ENCODE measurements at places on chromosomes 2 and 18.

- H3K4me1 ChIP-seq = no peaks in the 10 kb centered on the region
- peaks cover 10% of the 10 kb centered on the region for H3K27me3 ChIP-seq
- no peaks in the 10 kb centered on the region for H3K36me3 ChIP-seq
- no peak for DNase-seq
- no peak overlapping the region for H3K4me3 ChIP-seq
These were observed 138.4 kb downstream of the FAM161A start for GRCh38 chr2:61715506-61715905.

DNA sequence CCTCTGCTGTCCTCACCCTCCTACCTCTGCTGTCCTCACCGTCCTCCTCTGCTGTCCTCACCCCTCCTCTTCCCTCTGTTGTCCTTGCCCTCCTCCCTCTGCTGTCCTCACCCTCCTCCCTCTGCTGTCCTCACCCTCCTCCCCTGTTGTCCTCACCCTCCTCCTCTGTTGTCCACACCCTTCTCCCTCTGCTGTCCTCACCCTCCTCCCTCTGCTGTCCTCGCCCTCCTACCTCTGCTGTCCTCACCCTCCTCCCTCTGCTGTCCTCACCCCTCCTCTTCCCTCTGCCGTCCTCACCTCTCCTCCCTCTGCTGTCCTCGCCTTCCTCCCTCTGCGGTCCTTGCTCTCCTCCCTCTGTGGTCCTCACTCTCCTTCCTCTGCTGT is 11.8 kb downstream of the GAD1 start:
- no peak for DNase-seq
- no peak overlapping the region for H3K27ac ChIP-seq
- no peak overlapping the region for H3K4me3 ChIP-seq
- peaks cover 59% of the 10 kb centered on the region for H3K27me3 ChIP-seq
- no peaks in the 10 kb centered on the region for H3K36me3 ChIP-seq

DNA sequence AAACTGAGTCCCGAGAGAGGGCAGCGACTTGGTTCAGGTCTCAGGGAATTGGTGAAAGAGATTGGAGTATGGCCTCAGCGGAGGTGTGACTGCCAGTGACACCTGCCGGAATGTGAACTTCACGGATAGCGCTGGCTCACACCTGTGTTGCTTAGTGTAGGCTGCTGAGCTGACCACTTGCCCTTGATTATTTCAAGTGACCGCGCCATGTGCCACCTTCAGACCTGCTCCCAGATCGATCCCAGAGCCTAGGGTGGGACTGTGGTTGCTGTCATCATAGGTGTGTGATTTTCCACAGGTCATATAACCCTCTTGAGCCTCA is 134.8 kb downstream of the GLI2 start:
- no peaks in the 10 kb centered on the region for H3K4me1 ChIP-seq
- H3K4me3 ChIP-seq = no peak overlapping the region
- H3K36me3 ChIP-seq = no peaks in the 10 kb centered on the region
- no peak overlapping the region for H3K27ac ChIP-seq
- H3K27me3 ChIP-seq = peaks cover 37% of the 10 kb centered on the region
- no peak for DNase-seq

DNA sequence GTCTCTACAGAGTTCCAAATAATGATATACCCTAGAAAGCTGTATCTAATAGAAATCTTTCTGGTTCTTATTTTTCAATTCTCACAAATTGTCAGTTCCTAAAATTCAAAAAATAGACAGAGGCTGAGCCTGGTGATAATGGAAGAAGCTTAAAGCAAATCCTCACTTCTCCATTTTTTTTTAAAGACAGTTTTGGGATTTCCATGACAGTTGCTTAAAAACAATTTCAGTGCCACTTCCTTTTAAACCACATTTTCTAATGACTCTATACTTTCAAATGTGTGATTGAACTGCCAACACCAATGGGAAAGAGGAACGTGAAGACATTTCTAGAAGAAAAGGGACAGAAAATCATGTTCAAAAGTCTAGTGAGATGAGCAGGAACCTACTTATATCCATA is 4.0 kb downstream of the GKN2 start:
- no peaks in the 10 kb centered on the region for H3K36me3 ChIP-seq
- no peak for DNase-seq
- H3K27ac ChIP-seq = no peak overlapping the region
- H3K4me1 ChIP-seq = no peaks in the 10 kb centered on the region
- H3K4me3 ChIP-seq = no peak overlapping the region

DNA sequence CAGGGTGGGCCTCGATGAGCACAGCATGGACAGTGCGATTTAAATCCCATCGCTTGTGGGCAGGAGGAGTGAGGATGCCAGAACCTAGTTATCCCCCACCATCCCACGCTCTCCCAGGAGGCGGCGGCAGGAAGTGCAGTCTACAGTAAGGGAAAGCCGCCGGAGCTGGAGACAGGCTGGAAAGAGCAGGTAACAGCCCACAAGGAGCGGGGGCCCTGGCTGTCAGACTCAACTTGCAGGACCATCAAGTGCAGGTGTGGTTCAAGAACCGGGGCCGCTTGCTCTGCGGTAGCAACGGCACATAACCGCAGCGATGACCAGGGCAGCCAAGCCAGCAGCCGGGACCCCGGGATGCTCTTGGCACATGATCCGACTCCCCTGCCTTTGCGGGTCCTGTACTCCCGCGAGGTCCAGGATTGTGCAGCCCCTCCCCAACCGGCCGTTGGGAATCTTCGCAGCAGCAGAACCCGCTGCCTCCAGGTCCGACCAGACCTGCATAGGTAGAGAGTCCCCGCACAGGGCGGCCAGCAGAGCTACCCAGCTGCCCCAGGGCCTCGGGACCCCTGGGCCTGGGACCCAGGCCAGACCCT is 82.1 kb downstream of the BIN1 start:
- no peak overlapping the region for H3K4me3 ChIP-seq
- H3K36me3 ChIP-seq = no peaks in the 10 kb centered on the region
- no peak for DNase-seq
- peaks cover 7% of the 10 kb centered on the region for H3K4me1 ChIP-seq
- H3K27me3 ChIP-seq = peaks cover 33% of the 10 kb centered on the region

GRCh38 chr2:71604726-71605120 is 151.4 kb downstream of the DYSF start:
- H3K27ac ChIP-seq = no peak overlapping the region
- no peaks in the 10 kb centered on the region for H3K36me3 ChIP-seq
- no peak overlapping the region for H3K4me3 ChIP-seq
- peaks cover 14% of the 10 kb centered on the region for H3K27me3 ChIP-seq
- DNase-seq = no peak

DNA sequence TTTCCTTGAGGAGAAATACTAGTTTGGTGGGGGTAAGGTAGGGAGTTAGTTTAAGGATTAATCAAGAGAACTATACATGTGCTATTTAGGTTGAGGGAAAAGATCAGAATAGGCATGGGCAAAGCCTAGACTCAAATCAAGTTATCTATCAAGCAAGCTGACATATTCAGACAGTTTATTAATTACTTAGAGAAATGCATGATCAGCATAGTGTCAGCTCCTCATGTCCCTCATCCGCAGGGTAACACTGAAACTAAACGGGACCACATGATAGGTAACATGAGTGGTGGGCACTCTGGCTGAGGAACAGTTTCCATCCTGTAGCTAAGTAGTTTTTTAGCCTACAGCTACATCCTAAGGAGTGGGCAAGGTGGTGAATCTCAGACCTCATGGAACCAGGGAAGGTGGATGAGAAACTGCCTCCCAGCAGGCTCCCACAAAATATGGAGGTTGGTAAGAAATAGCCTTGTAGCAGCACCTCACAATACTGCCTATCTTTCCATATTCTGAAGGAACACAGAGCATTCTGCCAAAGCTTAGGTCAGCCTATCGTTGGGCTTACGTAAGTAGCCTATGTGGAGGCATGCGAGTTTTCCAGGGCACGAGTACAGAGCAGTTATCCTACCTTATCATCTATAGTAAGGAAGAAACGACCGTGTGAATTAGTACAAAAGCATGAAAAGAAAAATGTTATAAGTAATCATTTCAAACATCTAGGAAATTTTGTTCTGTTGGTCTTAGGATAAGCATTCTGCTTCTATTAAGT is 18.4 kb downstream of the ZC3H6 start:
- no peaks in the 10 kb centered on the region for H3K27me3 ChIP-seq
- DNase-seq = no peak
- no peaks in the 10 kb centered on the region for H3K4me1 ChIP-seq
- H3K4me3 ChIP-seq = no peak overlapping the region
- no peaks in the 10 kb centered on the region for H3K36me3 ChIP-seq

- peak overlapping the region; percentile 92 for H3K4me3 ChIP-seq
- peak overlapping the region; percentile 16 for H3K27ac ChIP-seq
- no peaks in the 10 kb centered on the region for H3K27me3 ChIP-seq
- H3K4me1 ChIP-seq = peaks cover 47% of the 10 kb centered on the region
- DNase-seq = no peak
- peaks cover 17% of the 10 kb centered on the region for H3K36me3 ChIP-seq
These were observed 2.7 kb downstream of the IKZF2 start for GRCh38 chr2:213148572-213149261.

DNA sequence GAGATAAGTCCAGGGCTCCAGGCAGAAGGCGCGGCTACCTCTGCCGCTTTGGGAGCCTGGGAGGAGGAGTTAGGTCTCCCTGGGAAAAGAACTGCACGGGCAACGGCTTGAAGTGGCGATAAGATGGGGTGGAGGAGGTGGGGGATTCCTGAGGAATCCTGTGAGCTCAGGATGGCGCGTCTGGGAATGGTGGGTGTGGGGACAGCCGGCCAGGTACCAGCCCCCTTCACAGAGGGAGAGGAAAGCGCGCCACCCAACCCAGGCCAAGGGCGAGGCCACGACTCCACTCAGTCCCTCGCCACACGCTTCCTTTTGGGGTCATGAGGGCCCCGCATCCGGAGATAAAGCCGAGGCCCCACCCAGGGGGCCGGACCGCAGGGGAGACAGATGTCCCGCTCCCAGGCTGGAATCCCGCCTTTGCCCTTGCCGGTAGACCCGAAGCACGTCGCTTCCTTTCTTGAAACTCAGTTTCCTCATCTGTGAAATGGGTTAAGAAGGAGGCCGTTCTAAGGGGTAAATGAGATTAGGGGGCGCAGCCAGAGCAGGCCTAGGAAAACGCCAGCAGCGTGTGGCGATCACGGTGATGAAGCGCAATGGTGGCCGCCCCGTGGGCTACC is 1.7 kb upstream of the CTDSP1 start:
- H3K4me3 ChIP-seq = peak overlapping the region; percentile 92
- H3K4me1 ChIP-seq = peaks cover 66% of the 10 kb centered on the region

- H3K27ac ChIP-seq = no peak overlapping the region
- peaks cover 13% of the 10 kb centered on the region for H3K27me3 ChIP-seq
- H3K4me1 ChIP-seq = no peaks in the 10 kb centered on the region
- no peak for DNase-seq
These were observed 81.5 kb downstream of the DYSF start for GRCh38 chr2:71534826-71535225.

DNA sequence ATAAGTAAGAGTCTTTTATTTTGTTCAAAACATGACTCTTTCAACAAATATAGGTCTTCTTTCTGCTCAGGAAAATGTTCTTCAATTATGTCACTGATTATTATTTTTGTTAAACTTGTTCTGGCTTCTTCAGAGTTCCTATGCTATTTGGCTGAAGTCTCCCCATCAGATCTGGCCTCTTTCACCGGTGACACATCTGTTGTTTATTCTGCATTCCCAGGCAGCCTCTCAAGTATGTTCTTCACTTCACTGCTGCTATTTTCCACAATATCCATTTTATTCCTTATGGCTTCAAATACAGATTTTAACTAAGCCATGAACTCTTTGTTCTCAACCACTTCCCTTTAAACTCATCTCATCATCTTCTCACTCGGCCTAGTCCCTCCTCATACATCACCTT is 45.7 kb downstream of the HDAC4 start:
- H3K27ac ChIP-seq = no peak overlapping the region
- H3K4me3 ChIP-seq = no peak overlapping the region
- DNase-seq = no peak
- no peaks in the 10 kb centered on the region for H3K27me3 ChIP-seq
- H3K4me1 ChIP-seq = no peaks in the 10 kb centered on the region

GRCh38 chr2:64797881-64798575 is 144.3 kb upstream of the SERTAD2 start:
- H3K4me1 ChIP-seq = peaks cover 7% of the 10 kb centered on the region
- H3K27me3 ChIP-seq = no peaks in the 10 kb centered on the region
- H3K4me3 ChIP-seq = no peak overlapping the region
- no peak for DNase-seq
- no peak overlapping the region for H3K27ac ChIP-seq
- H3K36me3 ChIP-seq = no peaks in the 10 kb centered on the region

DNA sequence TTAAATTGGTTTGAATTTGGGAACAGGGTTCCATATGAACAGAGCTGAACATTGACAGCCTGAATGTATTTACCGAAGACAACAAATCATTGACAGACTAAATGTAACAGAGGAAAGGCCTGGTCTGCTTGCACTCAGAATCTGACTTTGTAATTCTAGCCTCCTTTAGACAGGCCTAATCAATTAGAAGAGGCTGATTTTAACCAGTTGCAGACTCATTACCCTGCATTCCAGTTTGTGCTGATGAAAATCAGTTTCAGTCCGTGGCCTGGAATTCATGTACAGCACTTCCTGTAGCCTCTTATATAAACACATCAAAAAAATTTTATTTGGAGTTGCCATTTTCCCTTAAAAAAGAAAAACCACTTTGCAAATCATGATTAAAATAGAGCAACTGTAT is 93.1 kb upstream of the ZFP36L2 start:
- no peaks in the 10 kb centered on the region for H3K27me3 ChIP-seq
- H3K4me3 ChIP-seq = no peak overlapping the region
- no peak for DNase-seq
- peaks cover 50% of the 10 kb centered on the region for H3K36me3 ChIP-seq
- no peak overlapping the region for H3K27ac ChIP-seq

DNA sequence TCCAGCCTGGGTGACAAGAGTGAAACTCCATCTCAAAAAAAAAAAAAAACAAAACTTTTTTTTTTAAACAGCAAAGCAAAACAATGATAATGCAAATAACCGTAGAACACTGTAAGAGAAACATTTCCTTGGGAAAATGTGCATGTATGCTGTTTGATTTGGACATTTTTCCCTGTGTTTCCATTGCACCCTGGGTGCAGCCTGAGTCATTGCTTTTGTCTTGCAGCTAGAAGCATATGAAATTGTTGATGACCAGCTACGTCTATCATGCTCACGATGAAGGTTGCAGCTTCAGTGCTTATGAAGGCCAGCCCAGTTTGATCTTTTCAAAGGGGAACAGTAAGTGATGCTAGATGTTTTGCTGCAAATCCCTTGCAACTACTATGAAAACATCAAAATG is 41.5 kb downstream of the MOGAT1 start:
- H3K36me3 ChIP-seq = no peaks in the 10 kb centered on the region
- H3K4me3 ChIP-seq = no peak overlapping the region
- H3K27me3 ChIP-seq = peaks cover 8% of the 10 kb centered on the region
- H3K4me1 ChIP-seq = peaks cover 19% of the 10 kb centered on the region
- no peak for DNase-seq

DNA sequence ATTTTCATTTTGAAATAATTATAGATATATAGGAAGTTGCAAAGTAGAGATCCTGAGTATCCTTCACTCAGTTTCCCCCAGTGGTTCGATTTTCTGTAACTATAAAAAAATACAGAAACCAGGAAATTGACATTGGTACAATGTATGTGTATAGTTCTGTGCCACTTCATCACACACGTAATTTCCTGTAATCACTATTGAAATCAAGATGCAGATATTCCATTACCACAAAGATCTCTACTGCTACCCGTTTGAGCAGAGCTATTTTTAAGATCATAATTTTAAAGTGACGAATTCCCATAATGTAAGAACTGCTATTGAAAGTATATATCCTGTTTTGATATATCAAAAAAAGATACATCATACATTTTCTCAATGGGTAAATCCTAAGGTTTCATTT is 142.3 kb downstream of the BABAM2 start:
- no peak overlapping the region for H3K4me3 ChIP-seq
- no peak for DNase-seq
- peaks cover 7% of the 10 kb centered on the region for H3K36me3 ChIP-seq
- no peaks in the 10 kb centered on the region for H3K4me1 ChIP-seq
- H3K27me3 ChIP-seq = no peaks in the 10 kb centered on the region
- no peak overlapping the region for H3K27ac ChIP-seq

Data from activated B cell treated with CpG ODN at 0.5 μM for 24 hours (primary cell).